ENCODE measurements at places on chromosomes 5 and 9.

DNA sequence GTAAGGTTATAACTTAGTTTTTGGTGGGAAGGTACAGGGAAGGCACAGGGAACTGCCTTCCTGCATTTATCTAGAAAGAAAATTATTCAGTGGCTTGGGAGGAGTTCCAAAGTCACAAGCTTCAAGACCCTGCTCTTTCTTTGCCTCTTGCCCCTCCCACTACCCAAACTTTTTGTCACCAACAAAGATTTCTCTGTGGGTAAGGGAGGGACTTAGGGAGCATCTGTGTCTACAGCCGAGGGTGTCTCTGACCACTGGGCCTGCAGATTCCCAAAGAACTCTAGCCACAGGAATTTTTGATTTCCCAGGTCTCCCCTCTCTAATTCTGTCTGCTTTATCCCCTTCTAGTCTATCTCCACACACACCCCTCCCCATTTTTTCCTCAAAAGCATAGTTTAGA, 2.1 kb downstream of the ECSCR start:
- no peak for DNase-seq

GRCh38 chr5:151458314-151458713, 10.9 kb downstream of the SLC36A1 start:
- no peak for DNase-seq

DNA sequence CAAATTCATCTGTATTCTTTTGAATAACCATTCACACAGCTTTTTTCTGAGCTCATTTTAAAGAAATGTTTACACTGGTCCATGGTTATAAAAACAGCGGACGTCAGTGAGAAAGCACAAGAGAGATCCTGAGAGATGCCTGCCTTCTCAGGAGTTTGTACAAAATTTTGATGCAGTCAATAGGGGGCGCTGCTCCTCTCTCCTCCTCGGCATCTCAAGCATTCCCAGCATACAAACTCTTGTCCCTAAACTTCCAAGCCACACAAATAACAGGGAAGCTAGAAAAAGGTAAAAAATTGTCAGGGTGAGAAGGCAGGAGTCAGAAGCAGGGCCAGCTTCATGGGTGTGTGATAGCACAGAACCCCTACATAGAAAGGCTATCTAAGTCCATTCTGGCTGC, 11.2 kb upstream of the CCDC152 start:
- peak; percentile 7 for DNase-seq

- DNase-seq, result no peak
Observed at GRCh38 chr9:98465799-98466198, 210.3 kb upstream of the TBC1D2 start.
